ENCODE measurements at places on chromosomes 16 and 17.

DNA sequence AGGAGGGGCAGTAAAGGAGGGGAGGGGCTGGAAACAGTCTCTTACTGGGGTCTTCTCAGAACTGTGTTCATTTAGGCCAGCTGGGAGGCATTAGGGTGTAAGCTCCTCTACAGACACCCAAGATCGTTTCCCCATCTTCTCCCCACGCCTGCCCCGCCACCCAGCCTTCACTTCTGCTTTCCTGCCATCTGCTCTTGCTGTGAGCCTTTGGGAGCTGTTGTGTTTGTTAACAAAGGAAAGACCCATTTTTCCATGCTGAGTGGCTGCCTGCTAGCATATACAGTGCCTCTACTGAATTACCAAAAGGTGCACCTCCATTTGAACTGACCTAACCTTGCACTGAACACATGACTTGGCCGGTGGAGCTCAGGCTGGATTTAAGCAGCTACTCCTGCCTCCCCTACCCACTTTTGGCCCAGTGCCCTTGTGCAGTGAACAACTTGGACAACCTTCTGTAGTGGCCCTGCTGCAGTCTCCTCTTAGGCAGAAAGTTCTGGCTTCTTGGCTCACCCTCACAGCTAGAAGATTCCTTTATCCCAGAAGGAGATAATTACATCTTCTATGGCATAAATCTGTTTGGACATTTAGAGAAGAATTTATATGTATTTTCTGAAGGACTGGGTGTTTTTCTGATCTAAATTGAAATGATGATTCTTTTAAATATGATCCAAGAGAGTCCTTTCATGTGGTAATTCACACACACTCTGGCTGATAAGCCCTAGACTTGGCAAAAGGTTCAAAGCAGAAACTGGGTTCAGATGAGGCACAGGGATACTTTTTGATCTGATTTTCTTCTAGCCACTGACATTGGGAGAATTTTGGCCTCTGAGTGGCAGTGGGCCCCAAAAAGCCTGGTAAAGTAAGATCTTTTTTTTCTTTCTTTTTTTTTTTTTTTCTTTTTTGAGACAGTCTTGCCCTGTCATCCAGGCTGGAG, 81.9 kb upstream of the HNF1B start:
- no peak for DNase-seq

DNA sequence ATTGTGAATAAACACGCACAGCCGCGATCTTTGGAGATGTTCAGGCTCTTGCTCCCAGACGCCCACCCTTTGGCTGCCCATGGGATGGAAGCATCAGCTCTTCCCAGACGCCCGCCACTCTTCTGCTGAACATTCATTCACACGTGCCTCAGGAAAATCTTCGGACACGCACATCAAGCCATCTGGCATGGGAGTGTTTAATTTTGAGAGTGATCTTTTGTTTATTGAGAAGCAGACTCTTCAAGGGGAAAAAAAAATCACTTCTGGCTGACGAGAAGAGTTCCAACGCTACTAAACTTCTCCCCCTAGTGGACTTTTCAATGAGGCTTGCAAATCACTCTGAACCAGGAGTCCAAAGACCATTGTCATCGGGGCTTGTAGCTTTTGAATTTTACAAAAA, 62.0 kb upstream of the NUDT7 start:
- no peak for DNase-seq

DNA sequence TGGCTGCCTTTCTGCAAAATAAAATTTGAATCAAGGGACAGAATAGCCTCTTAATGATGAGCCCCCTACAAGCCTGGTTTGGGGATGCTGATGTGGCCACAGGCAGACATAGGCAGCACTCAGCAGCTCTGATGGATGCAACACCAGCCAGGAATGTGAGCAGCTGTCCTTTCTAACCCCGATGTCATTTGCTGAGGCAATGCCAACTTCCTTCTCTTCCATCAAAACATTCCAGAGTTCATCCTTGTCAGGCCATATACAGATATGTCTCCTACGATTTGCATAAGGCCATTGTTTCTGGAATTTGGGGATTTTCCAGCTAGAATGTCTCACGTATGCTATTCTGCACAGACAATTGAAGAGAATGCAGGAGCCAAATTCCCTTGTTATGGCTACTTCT, 52.1 kb upstream of the MYOCD start:
- peak; percentile 99 for DNase-seq

DNA sequence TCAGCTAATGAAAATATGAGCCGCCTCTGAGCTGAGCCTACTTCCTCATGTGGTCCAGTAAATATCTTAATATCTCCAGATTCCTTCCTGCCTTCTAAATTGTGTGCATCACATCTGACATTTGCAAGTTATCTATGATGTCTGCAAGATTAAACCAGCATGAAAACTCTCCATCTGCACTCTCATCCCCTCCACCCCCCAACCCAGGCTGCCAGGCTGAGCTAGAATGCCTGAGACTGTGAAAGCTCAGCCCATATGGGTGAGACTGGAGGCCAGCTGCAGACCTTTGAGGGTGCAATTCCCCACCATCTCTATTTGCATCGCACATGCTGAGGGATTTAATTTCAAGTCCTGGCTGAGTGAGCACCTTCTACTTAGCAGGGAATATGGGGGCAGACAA, 82.8 kb downstream of the ASIC2 start:
- DNase-seq = no peak

- DNase-seq = no peak
Measured at GRCh38 chr16:31179219-31179746, 656 bp upstream of the FUS start.

DNA sequence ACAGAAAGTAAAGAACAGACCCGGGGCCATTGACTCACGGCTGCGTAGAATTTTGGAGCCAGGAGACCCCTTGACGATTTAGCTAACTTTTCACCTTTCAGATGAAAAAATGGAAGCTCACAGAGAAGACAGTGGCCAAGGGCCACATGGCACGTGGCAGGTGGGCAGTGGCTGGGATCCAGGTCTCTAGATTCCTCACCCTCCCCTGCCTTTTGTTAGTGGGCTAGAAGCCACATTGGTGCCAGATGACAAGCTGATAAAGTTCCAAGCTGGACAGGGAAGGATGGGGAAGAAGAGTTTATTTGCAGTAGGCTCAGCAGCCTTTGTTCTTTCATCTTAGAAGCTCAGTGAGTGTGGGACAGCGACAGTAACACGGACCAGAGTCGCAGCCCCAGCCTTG, 105.8 kb downstream of the SPACA3 start:
- DNase-seq = no peak

- no peak for DNase-seq
Measured at GRCh38 chr17:28372945-28373274, 1.4 kb downstream of the SARM1 start.

- DNase-seq = no peak
Measured at GRCh38 chr17:34368196-34368945, 5.3 kb upstream of the CCL1 start.

DNA sequence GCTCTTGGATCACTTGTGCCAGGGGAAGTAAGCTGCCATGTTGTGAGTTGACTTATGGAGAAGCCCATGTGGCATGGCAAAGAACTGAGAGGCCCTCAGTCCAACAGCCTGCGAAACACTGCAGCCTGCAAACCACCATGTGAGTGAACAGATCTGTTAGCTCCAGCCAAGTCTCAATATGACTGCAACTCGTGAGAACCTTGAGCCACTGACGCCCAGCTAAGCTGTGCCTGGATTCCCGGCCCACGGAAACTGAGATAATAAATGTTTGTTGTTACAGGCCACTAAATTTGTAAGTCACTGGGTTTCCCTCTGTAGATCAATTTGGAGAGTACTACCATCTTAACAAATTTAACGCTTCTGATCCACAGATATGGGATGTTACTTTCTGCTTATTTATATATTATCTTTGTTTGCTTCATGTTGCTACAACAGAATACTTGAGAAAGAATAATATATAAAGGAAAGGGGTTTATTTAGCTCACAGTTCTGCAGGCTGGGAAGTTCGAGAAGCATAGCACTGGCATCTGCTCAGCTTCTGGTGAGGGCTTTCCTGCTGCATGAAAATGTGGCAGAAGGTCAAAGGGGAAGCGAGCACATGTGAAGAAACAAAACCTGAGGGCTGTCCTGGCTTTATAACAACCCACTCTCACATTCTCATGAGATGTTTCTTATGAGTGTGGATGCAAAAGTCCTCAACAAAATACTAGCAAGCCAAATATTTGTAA, 29.4 kb upstream of the ATP2A3 start:
- DNase-seq = no peak

DNA sequence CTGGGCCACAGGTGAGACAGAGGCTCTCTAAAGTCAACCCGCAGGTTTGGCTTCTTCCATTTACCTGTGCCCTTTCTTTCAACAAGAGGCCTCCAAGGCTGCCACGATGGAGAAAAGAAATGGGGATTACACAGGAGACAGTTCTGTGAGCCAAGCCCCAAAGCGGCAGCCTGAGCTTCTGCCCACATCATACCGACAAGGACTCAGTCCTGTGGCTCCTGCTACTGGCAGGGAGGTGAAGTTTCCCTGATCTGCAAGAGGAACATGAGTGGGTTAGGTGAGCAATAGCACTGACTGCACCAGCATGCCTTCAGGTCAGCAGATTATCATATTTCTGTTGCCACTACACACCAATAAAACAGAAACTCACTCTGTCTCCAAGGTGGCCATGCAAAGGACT, 800.0 kb downstream of the KCNJ18 start:
- DNase-seq = no peak

DNA sequence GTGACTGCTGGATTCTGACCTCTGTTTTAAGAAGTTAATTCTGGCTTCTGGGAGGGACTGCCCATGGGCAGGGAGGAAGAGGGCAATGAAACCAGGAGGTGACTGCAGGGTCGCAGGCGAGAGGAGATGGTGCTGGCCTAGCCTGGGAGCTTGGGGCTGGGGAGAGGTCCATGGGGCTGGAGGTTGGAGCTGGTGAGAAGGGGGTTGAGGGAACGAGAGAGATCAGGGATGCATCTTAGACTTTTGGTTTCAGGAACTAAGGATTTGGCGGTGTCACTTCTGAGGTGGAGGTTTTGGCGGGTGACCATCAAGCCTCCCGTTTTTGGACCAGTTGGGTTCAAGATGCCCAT, 64.6 kb downstream of the NKD1 start:
- DNase-seq = no peak

DNA sequence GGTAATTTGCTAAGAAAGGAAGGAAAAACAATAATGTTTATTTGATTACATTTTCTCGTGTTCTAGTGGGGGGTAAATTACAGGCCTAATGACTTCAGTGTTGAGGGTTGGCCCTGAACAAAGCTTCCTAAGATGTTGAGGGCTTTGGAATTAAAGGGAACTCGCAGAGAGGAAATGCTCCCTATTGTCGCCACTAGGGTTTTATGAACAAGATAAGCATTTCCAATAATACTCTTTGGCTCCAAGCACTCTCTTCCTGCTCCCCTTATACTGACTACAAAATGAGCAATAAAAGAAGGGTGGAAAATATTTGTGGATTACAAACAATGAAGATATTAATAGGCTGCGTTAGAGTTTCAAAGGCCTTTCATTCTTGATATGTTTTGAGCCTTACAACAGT, 363.6 kb downstream of the HS3ST3B1 start:
- no peak for DNase-seq

- peak; percentile 95 for DNase-seq
Measured at GRCh38 chr16:19113577-19114358, at the start of gene ITPRIPL2. ITPRIPL2 (plus strand) TSS chr16:19113964; CDS start chr16:19114462, 498 bp downstream.

GRCh38 chr17:1716912-1717695, 6.9 kb upstream of the TLCD2 start:
- DNase-seq = peak; percentile 100

DNA sequence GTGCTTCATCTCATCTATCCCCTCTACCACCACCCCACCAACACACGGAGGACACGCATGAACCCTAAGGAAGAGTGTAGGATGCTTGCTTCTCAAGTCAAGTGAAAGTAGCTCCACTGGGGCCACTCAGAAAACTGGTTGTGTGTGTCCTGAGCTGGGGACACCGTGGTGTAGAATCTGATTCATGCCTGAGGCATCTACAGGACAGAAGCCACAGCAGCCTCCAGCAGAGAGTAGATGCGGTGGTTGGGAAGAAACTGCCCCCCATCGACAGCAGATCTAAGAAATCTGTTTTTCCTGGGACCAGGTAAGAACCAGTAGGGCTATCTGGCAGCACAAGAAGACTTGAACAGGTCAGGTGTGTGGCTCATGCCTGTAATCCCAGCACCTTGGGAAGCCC, 51.9 kb upstream of the HLF start:
- no peak for DNase-seq

GRCh38 chr16:89721546-89722391, 432 bp downstream of the ZNF276 start:
- peak; percentile 60 for DNase-seq

DNA sequence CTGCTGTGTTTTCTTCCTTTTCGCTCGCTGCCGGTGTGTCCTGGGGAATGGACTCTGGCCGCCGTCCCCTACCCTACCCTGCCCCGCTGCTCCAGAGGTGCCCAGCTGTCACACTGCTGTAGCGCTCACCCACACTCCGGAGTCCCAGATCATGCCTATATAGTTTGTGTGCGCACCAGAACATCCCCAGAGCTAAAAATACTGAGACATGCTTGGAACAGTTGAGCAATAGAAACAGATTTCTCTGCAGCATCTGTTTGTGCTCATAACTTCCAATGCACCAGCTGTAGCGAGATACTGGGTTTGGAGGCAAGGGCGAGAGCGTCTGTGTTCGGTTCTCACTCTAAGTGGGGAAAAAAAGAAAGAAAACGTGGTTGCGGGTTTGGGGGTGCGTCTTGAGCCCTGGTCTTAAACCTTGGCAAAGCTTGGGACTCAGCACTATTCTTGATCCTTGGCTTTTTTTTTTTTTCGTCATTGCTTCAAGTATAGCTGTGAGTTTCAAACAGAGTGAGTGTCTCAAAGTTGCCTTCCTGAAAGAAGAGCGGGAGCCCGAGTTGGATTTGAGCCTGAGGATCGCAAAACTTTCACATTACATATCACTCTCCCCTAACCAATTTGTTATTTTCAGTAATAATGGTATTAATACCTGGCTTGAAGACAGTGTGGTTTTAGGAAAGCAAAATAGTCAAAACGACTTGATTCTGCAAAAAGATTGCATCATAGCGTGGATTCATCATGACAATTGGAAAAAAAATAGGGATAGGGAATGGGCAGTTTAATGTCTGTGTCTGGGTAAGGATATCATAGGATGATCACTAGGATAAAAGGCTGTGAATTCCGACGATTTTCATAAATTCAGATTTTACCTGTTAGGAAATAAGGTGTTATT, 621 bp downstream of the KCNJ2 start:
- peak; percentile 14 for DNase-seq

- DNase-seq = no peak
Measured at GRCh38 chr16:57818377-57819064, 16.2 kb upstream of the KIFC3 start.

- DNase-seq = no peak
Measured at GRCh38 chr16:20812510-20812909, 6.2 kb downstream of the REXO5 start.

- no peak for DNase-seq
Measured at GRCh38 chr17:33709881-33710280, 416.8 kb upstream of the ASIC2 start.
